ENCODE measurements at places on chromosomes 1 and 21. TPM values are rescaled to one million over a fixed set of nuclear protein-coding genes. Genes with fewer than 3 reads are reported as not detected.

DPM3 gene
- 71.1 TPM for total RNA-seq

FCMR gene
- 12.6 TPM for total RNA-seq

FAM110D gene
- 6.9 TPM for total RNA-seq

ZSWIM5 gene
- total RNA-seq, result 4.1 TPM

DNA sequence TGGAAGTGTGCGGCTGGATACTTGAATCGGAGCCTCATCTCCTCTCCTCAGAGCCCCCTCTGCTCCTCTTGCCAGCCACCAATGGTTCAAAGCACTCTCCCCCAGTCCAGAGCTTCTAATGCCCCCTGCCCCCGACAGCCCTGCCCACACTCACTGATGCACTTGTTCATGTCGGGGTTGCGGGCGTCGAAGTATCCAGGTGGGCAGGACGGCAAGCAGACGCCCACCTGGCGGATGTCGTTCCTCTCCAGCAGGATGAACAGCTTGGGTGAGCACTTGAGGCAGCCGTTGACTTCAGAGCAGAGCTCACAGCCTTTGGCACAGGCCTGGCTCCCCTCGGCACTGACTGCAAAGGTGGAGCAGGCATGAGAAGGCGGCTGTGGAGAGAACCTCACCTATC, 18.4 kb downstream of the RSPO1 start:
- DNase-seq, result no peak

DNA sequence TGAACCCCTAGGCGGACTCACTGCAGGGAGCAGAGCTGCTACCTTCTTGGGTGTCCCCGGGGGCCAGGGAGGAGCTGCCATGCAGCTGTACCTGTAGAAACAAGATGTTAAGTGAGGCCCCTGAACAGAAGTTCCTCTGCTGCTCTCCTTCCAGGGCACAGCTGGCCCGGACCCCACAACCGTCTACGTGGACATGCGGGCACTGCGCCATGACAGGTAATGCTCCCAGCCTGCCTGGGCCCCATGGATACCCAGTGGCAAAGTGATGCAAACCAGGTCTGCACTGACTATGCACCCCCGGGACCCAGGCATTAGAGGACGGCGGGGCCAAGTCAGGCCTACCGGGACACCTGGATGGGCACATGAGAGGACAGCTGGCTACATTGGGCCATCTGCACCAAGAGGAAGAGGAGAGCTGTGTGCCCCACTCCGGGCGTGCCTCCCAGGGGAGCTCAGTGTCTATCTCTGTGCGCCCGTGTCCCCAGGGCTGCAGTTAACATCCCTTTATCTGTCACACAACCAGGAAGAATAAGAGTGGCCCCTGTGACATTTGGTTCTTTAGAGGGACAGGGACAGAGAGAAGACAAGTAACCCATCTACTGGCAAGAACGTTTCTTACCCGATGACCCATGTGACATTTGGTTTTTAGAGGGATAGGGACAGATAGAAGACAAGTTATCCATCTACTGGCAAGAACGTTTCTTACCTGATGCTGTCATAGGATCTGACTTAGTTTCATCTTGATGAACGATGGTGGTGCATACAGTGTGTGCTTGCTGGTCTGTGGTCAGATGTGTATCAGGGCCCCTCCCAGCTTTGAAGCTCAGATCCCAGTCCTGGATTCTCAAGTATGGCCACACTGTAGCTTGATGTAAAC, 44.1 kb downstream of the S100B start:
- no peak for DNase-seq

- peak; percentile 32 for DNase-seq
Measured at GRCh38 chr1:41538741-41539417, 54.4 kb upstream of the EDN2 start.

DNA sequence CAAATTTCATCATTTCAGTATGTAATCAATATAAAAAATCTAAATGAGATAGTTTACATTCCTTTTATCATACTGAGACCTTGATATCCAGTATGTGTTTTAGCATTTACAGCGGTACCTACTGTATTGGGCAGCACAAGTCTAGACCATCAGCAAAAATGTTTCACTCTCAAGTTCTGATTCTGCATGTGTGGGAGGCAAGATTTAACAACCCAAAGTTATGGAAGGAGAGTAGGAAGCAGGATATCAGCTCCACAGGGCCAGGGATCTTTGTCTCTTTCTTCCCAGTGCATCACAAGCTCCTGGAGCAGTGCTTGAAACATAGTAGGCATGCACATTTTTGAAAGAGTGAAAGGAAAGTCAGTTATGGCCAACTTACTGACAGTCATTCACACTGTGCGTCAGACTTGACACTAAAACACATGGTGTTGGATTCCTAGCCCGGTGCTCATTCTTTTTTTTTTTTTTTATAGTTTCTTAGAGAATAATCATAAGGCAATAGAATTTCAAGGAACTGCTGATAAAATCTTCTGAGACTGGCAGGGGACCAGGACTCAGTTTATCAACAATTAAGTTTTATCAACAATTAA, 6.1 kb downstream of the TENT5C start:
- DNase-seq, result no peak

- no peak for DNase-seq
Measured at GRCh38 chr1:60621368-60621851, 461.0 kb upstream of the NFIA start.

- no peak for DNase-seq
Measured at GRCh38 chr1:172117800-172118199, 276.5 kb downstream of the DNM3 start.

DNA sequence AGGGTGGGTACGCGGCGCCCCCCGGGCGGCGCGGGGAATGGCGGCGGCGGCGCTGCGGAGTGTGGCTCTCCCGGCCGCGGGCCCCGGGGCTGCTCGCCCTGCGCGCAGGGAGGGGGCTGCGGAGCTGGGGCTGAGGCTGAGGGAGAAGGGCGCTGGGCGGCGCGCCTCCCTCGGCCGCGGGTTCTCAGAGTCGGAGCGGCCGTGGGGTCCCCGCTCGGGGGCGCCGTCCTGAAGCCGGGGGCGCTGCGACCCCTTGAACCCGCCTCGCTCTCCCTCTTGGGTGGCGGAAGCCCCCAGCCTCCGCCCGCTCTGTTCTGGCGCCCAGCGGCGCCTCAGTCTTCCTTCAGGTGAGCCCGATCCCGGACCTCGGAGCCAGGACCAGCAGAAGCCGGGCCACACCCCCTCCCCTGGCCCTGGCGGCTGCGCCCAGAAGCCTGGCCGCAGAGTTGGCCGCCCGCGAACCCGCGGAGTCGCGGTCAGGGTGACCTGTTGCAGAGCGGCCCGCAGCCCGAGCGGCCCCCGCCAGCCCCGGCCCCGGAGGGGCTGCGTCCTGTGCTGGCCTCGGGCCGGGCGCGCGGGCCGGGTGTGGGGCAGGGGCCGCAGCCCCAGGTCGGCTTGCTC, 532 bp downstream of the RALGPS2 start:
- DNase-seq, result peak; percentile 79

Measured in upper lobe of right lung (tissue), 1 donor.